ENCODE measurements at places on chromosomes 16 and 17. TPM values are rescaled to one million over a fixed set of nuclear protein-coding genes. Genes with fewer than 3 reads are reported as not detected.

GRCh38 chr17:37650419-37651003 lies 7.3 kb upstream of the DDX52 start:
- H3K27ac ChIP-seq, result no peak overlapping the region
- no peak overlapping the region for H3K4me3 ChIP-seq
- H3K27me3 ChIP-seq, result no peaks in the 10 kb centered on the region
- DNase-seq, result no peak

- H3K4me1 ChIP-seq, result no peaks in the 10 kb centered on the region
- H3K36me3 ChIP-seq, result no peaks in the 10 kb centered on the region
- DNase-seq, result no peak
- no peak overlapping the region for H3K4me3 ChIP-seq
- no peaks in the 10 kb centered on the region for H3K27me3 ChIP-seq
- H3K27ac ChIP-seq, result no peak overlapping the region
Observed at GRCh38 chr17:54085934-54086333, 263.2 kb downstream of the KIF2B start.

GRCh38 chr17:63740464-63741142 lies 996 bp downstream of the STRADA start:
- peak overlapping the region; percentile 81 for H3K4me3 ChIP-seq
- no peaks in the 10 kb centered on the region for H3K27me3 ChIP-seq

DNA sequence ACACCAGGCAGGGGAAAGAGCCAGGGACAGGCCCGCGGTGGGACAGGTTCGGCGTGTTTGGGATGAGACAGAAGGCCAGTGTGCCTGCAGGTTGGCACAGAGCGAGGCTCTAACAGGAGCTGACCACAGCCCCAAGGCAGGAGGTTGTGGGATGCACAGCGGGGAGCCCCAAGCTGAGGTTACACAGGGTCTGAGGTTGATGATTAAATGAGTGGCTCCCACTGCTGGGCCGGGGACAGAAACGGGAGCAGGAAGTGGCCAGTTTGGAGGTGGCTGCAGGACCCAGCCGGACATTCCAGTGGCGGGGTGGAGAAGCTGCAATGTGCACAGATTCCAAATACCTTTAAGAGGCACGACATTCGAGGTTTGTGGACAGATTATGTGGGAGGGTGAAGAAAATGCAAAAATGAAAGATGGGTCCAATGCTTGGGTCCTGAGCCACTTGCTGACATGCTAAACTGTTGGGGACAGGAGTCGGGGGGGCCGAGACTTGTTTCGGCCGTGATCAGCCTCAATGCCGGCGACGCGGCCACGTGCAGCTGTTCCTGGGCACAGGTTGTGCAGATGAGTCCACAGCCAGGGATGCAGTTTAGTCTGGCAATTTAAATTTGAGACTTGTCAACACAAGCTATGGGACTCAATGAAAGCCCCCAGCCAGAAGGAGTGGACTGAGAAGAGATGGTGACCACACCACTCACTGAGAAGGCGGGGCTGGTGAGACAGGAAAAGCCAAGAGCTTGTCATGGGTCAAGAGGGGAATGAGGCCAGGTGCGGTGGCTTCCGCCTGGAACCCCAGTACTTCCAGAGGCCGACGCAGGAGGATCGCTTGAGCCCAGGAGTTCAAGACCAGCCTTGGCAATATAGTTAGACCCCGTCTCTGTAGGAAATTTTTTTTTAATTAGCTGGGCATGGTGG lies 8.7 kb downstream of the ENPP7 start:
- peaks cover 20% of the 10 kb centered on the region for H3K27me3 ChIP-seq
- no peak overlapping the region for H3K27ac ChIP-seq
- peaks cover 7% of the 10 kb centered on the region for H3K4me1 ChIP-seq
- DNase-seq, result peak; percentile 31
- no peaks in the 10 kb centered on the region for H3K36me3 ChIP-seq
- no peak overlapping the region for H3K4me3 ChIP-seq

DNA sequence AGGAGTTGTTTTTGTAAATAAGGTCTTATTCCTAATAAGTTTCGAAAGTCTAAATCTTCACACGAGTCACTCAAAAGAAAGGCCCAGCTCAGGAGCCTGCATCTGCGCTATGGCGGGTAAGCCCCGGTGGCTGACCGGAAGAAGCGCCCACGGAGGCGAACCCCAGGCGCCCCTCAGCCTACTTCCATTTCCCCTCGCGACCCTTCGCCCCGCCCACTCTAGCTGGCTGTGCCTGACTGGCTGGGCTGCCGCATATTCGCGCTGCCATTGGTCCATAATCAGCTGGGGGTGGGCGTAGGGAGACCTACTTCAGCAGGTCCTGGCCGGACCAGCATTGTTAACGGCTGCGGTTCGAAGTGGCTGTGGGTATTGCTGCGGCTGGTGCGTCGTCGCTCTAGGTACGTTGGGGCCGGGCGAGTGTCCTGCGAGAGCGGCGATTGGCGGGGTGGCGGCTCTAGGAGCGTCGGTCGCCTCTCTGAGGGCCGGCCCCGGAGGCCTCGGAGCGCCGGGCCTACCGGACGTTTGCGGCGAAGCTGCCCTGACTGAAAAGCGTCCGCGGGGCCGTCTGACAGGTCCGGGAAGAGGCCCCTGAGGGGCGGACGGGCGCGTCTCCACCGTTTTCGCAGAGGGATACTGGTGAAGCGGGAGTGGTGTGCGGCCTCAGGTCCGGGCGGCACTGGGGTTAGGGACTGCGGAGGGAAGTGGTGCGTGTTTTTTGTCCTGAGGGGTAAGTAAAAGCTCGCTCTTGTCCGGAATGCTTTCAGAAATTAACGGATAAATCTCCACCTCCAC lies at the start of gene ATF7IP2:
TSS of gene ATF7IP2 (plus strand) at position 337 of the 792 bp plus-strand sequence. CDS start 44,560 bp downstream, outside the sequence.
- H3K36me3 ChIP-seq, result no peaks in the 10 kb centered on the region
- peak; percentile 91 for DNase-seq
- H3K4me1 ChIP-seq, result peaks cover 4% of the 10 kb centered on the region
- peak within 1 kb of the TSS; percentile 81 for H3K4me3 ChIP-seq
- peak within 1 kb of the TSS; percentile 56 for H3K27ac ChIP-seq

DNA sequence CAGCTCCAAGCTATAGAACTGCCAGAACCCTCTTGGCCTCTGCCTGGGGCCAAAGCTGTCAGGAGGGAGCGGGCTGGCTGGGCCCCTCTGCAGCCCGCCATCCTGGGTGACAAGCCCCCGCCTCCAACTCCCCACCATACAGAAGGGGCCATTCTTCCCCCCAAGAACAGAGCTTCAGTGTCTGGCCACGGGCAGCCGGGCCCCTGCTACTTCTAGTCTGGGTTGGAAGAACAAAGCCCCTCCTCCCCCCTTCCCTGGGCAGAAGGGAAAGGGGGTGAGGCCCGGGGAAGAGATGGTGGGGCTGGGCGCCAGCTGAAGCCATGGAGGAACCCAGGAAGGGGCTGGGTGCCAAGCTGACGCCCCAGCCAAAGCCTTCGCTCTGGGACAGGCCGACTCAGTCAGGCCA lies 9.0 kb downstream of the NAT9 start:
- H3K27ac ChIP-seq, result no peak overlapping the region
- H3K4me3 ChIP-seq, result no peak overlapping the region
- H3K36me3 ChIP-seq, result peaks cover 12% of the 10 kb centered on the region
- DNase-seq, result no peak

- no peak for DNase-seq
- no peak overlapping the region for H3K4me3 ChIP-seq
- H3K36me3 ChIP-seq, result no peaks in the 10 kb centered on the region
- peaks cover 32% of the 10 kb centered on the region for H3K4me1 ChIP-seq
- H3K27ac ChIP-seq, result no peak overlapping the region
Observed at GRCh38 chr16:85369741-85370528, 243.2 kb upstream of the GSE1 start.

DNA sequence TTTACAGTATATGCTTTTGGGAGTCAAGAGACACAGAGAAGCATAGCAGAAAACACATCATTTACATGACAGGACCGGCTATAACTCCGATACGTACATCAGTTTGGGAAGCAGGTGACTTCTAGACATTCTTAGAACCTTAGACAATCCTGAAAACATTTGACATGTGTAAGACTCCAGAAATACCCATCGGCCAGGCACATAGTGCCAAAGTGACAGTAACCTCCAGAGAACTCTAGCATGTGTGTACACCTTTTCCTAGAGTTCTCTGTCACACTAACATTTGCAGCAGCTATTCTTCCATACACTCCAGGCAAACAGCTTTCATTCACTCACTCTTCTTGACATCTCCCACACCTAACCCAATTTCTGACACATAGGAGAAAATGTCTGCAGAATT lies 3.4 kb upstream of the TAOK1 start:
- H3K4me3 ChIP-seq, result no peak overlapping the region
- DNase-seq, result no peak
- H3K36me3 ChIP-seq, result no peaks in the 10 kb centered on the region
- no peaks in the 10 kb centered on the region for H3K27me3 ChIP-seq
- H3K4me1 ChIP-seq, result peaks cover 8% of the 10 kb centered on the region

GRCh38 chr16:11507991-11508390 lies 78.7 kb downstream of the LITAF start:
- no peak for DNase-seq
- H3K4me1 ChIP-seq, result no peaks in the 10 kb centered on the region
- no peak overlapping the region for H3K27ac ChIP-seq
- no peaks in the 10 kb centered on the region for H3K36me3 ChIP-seq

- H3K27me3 ChIP-seq, result no peaks in the 10 kb centered on the region
- H3K36me3 ChIP-seq, result peaks cover 28% of the 10 kb centered on the region
- peaks cover under 1% of the 10 kb centered on the region for H3K4me1 ChIP-seq
- no peak for DNase-seq
Observed at GRCh38 chr17:75060434-75061054, 13.5 kb downstream of the KCTD2 start.

DNA sequence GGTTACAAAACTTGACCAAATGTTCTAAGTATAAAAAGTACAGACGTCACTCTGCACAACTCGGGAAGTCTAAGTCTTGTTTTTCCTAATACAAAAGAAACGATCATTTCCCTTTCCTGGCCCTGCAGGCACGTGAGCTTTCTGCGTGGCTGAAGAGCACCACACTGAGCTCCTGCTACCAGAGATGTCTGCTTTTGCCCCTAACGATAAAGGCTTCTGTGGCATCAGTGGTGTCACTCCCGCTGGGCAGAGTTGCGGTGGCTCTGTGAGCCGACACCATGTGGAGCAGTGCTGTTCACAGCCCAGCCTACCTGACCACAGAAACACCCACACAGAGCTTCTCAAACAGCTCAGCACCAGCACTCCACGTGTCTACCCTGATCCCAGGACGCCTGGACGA lies 20.5 kb downstream of the EMC8 start:
- no peaks in the 10 kb centered on the region for H3K27me3 ChIP-seq
- no peak for DNase-seq
- no peak overlapping the region for H3K4me3 ChIP-seq
- H3K36me3 ChIP-seq, result peaks cover 37% of the 10 kb centered on the region
- H3K4me1 ChIP-seq, result peaks cover 16% of the 10 kb centered on the region

DNA sequence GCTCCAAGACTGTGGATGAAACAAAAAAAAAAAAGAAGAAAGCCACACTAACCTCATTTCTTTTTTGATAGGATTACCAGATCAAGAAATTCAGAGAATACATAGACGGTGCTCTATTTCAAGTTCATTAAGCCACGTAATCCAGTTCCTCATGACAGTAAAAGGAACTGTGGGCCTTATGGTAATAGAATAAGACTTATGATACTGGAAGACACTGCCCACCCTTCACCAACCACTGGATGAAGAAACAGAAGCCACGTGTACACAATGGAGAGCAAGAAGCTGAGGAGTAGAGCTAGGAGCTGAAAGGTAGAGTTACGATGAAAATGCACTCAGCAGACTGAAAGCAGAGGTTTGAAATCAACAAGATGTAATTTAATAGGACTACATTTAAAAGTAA lies 11.2 kb downstream of the NCBP3 start:
- no peaks in the 10 kb centered on the region for H3K4me1 ChIP-seq
- H3K27ac ChIP-seq, result no peak overlapping the region
- H3K4me3 ChIP-seq, result no peak overlapping the region
- no peak for DNase-seq
- no peaks in the 10 kb centered on the region for H3K27me3 ChIP-seq
- peaks cover 29% of the 10 kb centered on the region for H3K36me3 ChIP-seq

DNA sequence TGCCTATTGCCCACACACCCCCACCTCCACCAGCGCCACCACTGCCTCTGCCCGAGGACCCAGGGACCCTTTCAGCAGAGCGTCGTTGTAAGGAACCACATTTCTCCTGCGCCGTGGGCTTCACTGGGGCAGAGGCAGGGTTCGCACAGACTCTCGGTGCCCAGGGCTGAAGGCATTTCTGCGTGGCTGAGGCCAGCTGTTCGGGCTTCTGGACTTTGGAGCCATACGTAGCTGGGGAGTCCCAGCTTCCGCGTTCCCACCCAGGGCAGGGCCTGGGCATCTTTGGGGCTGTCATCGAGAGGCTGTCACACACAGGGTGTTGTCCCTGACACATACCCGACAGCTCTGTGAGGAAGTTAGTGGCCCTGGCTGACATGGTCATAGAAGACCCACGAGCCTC lies 16.0 kb upstream of the SMIM5 start:
- H3K4me1 ChIP-seq, result no peaks in the 10 kb centered on the region
- H3K27ac ChIP-seq, result no peak overlapping the region
- no peaks in the 10 kb centered on the region for H3K36me3 ChIP-seq

DNA sequence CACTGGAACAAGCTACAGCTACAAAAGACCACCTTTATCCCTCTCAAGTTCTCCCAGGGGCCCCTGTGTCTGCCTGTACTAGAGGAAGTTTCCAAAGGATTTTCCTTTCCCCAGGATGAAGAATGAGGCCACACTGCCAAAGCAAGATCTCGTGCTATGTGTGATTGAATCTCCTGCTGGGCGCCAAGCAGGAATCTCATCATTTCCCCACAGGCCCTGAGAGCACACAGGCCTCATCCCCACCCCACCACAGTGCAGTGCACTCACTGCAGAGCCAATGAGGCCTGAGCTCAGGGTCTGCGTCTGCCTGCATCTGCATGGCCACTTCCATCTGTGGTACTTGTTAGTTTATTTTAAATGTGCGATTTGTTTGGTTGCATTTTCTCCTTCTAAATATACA lies 387.4 kb upstream of the ASIC2 start:
- no peaks in the 10 kb centered on the region for H3K36me3 ChIP-seq
- no peak overlapping the region for H3K4me3 ChIP-seq
- H3K27me3 ChIP-seq, result no peaks in the 10 kb centered on the region
- no peak for DNase-seq
- no peak overlapping the region for H3K27ac ChIP-seq
- H3K4me1 ChIP-seq, result no peaks in the 10 kb centered on the region

DNA sequence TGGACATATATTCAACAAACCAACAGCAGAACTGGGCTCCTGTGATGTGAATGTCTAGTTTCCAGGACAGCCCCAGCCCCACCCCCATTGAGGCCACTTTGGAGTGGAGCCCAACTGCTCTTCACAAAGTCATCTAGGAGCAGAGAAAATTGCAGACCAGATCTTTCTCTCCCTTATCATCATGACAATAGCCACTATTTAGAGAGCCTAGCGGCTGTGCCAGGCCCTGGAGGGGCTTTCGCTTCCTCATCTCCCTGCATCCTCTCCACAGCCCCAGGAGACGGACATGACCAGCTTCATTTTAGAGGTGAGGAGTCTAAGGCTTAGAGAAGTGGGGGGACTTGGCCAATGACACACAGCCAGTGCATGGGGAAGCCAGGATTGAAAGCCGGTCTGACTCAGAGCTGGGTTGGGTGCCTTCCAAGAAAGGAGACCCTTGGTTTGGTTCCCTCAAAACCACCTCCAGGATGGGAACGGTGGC lies 1.4 kb downstream of the PRSS8 start:
- DNase-seq, result peak; percentile 15
- no peaks in the 10 kb centered on the region for H3K36me3 ChIP-seq
- H3K27me3 ChIP-seq, result no peaks in the 10 kb centered on the region
- H3K4me3 ChIP-seq, result no peak overlapping the region
- peaks cover 27% of the 10 kb centered on the region for H3K4me1 ChIP-seq

The EVPLL gene
- total RNA-seq, result not detected

The ATP2C2 gene
- total RNA-seq, result 0.29 TPM

The SSH2 gene
- 25.0 TPM for total RNA-seq

The LGALS9 gene
- total RNA-seq, result 9.4 TPM

Measured in astrocyte (in vitro differentiated cells and primary cell).